ENCODE measurements at places on chromosomes 6 and 20.

GRCh38 chr6:7749478-7749877 is 23.6 kb downstream of the BMP6 start:
- DNase-seq = no peak

DNA sequence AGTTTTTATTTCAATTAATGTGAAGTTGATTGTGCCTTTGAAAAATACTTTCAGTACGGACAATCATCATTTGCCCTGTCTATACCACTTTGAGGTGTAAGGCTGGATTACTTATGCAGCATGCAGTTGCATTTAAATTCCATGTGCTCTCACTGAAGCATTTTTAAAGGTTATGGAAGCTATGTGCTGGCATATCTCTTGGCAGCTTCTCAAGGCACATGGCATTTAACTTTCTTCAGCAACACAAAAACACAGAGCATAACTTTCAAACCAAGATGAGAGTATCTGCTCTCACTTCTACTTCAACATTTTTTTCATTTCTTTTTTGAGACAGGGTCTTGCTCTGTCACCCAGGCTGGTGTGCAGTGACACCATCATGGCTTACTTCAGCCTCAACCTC is 360.6 kb upstream of the RUNX2 start:
- DNase-seq = no peak

DNA sequence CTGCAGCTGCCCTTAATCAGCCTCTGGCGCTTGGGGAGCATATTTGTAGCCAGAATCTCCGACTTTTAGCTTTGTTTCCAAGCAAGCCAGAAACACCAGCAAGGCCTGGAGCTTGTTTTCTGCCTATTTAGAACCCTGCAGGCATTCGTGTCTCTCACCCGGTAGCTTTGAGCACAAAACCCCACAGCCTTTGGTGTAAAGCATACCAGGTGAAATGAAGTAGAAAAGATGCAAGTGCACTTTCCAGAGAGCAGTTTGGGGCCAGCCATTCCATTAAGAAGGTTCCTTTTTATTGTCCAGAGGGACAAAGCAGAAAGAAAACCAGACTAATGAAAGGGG is 736 bp downstream of the FAM217B start:
- no peak for DNase-seq

DNA sequence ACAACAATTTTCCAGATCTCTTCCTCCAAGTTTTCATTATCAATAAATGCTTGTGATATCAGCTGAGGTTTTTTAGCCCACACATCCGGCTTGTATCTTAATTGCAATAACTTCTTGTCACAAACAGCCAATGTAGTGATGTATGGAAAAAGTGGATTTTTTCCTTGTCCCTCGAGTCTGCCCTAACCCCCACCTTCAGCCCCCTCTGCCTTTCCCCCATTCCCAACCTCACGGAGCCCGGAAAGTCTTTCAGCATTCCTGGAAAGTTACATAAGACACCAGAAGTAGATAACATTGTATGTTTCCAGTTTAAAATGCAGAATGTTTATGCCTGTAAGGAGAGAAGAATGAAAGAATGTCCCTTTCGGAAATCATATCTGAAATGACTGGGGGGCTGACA is 179.2 kb upstream of the PHACTR1 start:
- no peak for DNase-seq

- DNase-seq = no peak
These were observed 103.7 kb downstream of the ARID1B start for GRCh38 chr6:156880913-156881312.

All from amygdala (tissue), 56 donors.